NCI-H446 treated with DMSO at 0.1 percent for 48 hours (cell line): ENCODE measurements at places on chromosomes 16 and 17.

DNA sequence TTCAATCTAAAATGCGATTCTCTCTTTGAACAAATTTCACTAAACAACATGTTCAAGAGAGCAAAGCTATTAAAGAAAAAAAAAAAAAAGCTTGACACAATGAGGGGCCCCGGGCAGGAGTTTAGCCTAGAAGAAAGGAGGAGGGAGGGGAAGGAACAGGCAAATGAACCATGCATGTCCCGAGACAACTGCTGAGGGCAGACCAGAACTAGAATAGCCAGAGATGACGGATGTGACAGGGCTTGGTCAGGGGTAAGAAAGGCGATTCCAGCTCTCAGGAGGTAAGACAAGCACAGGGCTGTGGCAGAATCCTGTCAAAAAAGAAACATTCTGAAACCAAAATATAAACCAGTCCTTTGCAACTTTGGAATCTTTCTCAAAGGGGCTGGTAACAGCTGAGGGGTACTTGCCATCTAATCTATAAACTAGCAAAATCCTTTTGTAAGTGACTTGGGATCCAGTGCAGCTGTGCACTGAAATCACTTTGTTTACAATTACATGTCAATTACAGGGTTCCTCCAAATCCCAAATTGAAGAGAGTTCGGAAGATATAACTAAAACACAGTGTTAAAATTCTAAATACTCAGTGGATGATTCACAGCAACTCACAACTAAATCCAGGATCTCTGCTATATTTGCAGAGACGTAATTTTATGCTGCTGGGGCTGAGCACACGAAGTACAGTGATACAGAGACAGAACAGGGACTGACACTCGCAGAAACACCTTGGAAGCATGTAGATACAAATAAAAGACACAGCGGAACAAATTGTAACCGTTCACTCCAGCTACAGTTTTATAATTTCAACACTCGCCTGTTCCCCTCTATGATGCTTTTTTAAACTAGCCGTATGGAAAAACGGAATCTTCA, 567.4 kb upstream of the ZFHX3 start:
- DNase-seq = no peak

- no peak for DNase-seq
Observed at GRCh38 chr17:15462976-15463772, 4.2 kb downstream of the CDRT4 start.

DNA sequence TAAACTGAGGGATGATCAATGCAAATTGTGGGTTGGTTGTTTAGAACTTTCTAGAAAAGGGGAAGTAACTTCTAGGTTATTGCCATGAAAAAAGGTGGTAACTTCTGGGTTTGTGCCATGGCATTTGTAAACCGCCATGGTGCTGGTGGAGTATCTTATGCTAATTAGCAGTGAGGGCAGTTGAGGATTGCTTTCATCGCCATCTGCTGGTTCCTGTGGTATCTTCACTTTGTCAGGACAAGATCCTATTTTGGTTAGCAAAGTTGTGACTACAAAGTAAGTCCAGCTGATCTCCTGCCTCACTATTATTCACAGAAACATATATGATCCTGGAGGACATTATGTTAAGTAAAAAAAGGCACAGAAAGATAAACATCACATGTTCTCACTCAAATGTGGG, 1332.3 kb downstream of the CDH11 start:
- no peak for DNase-seq

DNA sequence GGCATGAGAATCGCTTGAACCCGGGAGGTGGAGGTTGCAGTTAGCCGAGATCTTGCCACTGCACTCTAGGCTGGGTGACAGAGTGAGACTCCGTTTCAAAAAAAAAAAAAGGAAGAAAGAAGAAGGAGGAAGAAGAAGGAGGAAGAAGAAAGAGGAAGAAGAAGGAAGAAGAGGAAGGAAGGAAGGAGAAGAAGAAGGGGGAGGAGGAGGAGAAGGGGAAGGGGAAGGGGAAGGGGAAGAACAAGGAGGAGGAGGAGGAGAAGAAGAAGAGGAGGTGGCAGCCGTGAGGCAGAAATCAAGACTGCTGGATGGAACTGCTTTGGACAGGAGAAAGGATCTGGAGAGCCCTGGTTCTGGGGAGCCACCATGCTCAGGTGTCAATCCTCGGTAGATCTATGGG, 29.7 kb upstream of the PEMT start:
- DNase-seq = no peak

DNA sequence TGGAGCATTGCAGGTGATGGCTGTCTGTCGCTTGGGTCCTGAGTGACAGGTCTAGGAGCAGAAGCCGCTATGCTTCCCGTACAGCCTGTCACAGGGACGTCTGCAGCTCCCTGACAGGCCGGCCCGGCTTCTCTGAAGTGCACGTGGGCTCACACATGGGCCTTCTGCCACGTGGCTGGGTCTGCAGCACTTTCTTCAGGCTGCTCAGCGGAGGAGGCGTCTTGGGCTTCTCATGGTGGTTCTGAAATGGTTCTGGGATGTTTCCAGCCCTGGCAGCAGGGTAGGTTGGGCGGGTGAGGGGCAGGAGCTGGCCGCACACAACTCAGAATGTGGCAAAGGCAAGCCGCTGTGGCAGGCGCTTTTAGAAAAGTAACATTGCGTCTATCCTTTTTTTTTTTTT, 80.3 kb upstream of the ZNF750 start:
- DNase-seq = no peak

DNA sequence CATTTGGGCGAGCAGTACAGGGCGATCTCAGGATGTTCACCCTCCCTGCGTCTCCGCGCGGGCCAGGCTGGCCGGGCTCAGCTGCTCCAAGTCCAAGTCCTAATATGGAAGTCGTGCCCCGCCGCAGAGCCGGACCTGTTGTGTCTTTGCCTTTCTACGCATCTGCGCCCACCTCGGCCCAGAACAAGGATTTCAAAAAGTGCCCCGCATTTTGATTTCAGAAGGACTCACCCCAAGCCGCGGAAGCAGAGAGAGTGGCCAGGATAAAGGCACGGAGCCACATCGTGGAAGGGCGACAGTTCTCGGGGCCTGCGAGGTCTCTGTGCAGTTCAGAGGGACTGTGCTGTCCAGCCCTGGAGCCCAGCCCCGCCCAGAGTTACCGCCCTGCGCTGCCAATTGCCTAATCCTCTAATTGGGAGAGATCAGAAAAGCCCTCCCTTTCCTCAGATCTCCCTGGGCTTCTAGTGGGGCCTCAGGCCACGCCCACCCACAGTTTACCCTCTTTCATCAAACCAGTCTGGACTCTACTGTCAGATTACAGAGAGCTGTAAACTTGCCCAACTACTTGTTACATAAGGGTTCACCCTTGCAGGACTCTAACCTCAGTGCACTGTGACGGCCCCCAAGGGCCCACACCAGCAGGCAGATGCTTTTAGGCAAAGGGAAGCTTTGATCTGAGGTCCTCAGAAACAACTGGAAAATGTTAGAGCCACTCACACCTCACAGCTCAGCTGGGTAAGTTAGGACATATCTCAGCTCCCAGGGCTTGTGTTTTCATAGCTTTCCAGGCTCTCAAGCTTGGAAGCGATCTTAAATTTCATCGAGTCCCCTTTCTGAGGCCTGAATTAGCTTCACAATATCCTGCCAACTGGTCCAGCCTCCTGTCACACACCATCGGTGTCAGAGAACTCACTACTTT, at the start of gene CES1:
CES1 (minus strand) TSS at position 324 of the 919 bp plus-strand sequence; CDS start at position 283, 41 bp downstream.
- no peak for DNase-seq

DNA sequence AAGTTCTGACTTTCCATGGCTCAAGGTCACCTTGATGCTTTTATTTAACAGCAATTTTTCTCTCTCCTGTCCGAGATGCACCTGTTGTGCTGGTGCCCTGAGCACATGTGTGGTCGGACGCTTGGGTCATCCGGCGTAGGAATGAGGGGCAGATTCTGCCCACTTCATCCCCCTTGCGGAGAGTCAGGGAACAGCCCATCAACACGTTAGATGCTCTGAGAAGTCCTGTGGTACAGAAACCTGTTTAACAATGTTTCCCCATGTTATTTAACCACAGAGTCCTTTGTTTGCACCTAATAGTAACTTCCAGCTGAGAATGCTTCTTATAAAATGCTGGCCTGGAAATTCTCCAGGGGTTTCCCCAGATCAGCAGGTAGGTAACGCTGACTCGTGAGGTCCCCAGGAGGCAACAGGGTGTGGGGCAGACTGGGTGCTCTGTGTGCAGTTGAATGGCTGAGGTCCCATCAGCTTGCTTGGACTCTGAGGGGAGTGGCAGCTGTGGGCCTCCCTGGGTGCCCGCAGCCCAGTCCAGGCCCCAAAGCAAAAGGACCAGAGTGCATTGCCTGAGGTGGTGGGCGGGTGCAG, 17.8 kb downstream of the DOC2B start:
- DNase-seq = no peak

DNA sequence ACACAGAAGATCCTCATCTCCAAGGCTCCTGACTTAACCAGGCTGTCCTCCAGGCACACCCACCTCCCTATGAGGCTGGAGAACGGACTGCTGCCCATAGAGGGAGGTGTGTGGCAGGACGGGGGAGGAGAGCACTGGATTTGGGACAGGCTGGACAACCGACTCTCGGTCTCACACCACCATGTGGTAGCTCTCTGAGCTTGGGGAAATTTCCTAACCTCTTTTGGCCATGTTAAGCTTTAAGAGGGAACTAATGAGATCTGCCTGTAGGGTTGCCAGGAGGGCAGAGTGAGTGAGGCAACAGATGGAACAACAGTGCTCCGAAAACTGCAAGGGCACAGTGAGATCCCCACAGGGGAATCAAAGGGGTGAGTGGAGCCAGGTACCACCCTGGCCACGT, 32.7 kb downstream of the RHBDL3 start:
- DNase-seq = no peak

- DNase-seq = no peak
Observed at GRCh38 chr16:68478526-68479250, 30.4 kb upstream of the SMPD3 start.

- DNase-seq = no peak
Observed at GRCh38 chr17:21005367-21005766, 37.4 kb downstream of the USP22 start.

DNA sequence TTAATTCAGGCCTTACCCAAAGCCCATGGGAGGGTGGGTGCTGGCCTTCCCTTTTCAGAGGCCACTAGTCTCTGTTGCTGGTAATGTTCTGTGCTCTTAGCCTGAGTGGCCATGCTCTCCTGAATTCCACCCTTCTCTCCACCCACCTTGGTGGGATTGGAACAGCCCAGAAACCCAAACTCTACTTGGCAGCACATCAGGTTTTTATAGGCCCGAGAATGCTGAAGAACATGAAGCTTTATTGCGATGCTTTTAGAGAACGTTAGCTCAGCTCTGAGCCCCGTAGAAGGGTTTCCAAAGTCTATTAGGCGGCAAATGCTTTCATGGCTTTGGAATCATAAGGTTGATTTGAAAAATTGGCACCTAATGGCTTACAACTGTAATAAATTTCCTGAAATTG, 209.3 kb downstream of the MSI2 start:
- no peak for DNase-seq

- no peak for DNase-seq
Observed at GRCh38 chr16:16007743-16008111, 58.3 kb downstream of the ABCC1 start.

GRCh38 chr17:65898651-65899050, 293.3 kb downstream of the CEP112 start:
- DNase-seq = no peak

GRCh38 chr16:27689711-27690110, 139.8 kb downstream of the KATNIP start:
- DNase-seq = no peak

DNA sequence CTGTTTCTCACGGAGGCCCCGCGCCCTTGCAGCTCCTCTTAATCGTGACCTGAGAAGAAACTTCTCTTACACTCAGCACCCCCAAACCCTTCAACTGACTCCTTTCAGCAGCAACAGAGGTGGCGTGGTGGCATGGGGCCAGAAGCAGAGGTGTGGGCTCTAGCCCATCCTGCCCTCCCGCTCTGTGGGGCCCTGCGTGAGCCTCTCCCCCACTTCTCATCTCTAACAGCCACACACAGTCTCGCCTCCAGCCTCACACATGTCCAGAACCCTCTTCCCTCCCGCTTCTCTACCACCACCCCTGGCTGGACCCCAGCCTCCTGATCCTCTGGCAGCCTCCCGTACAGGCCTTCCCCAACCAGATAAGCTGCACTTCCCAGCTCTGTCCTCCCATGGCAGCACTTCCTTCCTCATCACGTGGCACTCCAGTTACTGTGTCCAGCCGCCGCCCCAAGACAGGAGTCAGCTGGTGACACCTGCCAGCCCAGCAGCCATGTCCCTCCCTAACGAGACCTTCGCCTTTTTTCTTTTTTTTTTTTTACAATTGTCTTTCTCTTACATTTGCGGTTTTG, 30.5 kb downstream of the NSMCE1 start:
- DNase-seq = no peak

DNA sequence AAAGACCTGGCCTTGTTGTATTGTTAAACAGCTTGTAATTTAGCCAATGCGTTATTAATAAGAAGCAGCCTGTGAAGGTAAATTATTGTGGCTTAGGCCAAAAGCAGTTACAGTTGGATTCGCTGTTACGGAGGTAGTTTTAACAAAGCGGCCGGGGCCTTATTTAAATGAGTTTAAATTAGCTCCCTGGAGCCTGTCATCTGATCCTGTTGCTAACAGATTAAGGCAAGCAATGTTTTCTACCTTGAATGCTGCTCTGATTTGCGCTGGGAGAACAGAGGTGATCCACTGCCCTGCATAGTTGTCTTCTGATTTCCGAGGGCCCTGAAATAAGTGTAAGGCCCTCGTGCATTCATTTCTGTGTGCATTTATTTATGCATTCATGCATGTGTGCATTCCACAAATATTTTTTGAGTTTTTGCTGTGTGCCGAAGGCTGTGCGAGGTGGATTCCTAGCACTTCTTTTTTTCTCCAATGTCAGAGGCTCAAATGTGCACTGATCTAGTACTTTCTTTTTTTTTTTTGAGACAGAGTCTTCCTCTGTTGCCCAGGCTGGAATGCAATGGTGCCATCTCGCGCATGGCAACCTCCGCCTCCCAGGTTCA, 10.9 kb downstream of the SEC14L5 start:
- no peak for DNase-seq

DNA sequence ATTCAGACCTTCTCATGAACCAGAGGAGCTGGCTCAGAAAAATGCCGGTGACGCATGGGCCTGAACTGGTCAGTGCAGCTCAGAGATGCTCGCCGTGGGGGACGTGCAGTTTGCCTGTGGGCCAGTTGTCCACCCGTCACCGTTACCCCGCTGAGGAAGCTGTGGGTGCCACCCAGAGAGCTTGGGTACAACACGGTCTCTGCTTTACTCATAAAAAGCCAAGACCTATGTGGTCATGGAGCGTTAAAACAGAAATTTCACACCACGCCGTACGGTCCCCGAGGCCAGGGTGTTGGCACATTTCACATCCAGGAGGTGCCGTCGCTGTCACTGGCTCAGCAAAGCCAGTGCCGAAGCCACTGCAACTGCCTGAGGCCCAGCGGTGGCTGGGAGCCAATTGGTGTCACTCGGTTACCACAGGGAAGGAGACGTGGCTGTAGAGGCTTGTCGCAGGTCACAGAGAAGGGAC, 120.9 kb downstream of the METRNL start:
- DNase-seq = no peak

GRCh38 chr16:17526956-17527937, 56.5 kb upstream of the XYLT1 start:
- DNase-seq = no peak

GRCh38 chr17:245020-245419, 63.6 kb upstream of the DOC2B start:
- no peak for DNase-seq

- DNase-seq = no peak
Observed at GRCh38 chr17:72416905-72417304, 296.1 kb downstream of the SOX9 start.
